ENCODE measurements at places on chromosomes 7 and 10.
A peak's percentile ranks its signal among the peaks of the same experiment; 100 is the strongest.

DNA sequence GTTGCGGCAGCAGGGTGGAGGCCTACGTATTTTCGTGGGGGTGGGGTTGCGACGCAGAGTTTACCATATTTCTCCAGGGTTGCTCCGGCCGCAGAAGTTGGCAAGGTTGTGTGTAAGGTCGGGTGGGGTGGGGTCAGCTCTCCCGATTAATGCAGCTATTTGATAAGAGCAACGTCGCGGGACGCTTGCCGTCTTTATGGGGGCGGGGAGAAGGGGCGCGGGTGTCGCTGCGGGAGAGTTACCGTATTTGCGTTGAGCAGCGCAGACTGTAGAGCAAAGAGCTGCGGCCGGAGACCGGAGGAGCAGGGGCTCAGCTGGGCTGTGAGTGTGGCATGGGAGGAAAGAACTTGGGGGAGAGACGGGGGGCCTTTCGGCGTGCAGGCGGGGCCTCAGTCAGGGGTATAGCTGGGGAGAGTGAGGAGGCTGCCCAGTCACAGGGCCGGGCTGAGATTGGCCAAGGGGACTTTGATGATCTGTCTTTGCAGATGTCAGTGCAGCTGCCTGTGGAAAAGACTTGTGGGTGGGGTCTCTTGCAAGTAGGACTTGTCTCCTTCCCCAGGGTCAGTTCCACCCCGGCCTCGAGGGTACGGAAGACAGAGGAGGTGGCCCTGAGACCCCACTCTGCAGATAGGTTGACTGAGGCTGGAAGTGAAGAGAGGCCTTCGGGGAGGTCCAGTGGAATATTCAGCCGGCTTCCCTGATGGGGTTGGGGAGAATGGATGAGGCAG, 26.6 kb downstream of the ZNF775 start:
- no peak for DNase-seq

DNA sequence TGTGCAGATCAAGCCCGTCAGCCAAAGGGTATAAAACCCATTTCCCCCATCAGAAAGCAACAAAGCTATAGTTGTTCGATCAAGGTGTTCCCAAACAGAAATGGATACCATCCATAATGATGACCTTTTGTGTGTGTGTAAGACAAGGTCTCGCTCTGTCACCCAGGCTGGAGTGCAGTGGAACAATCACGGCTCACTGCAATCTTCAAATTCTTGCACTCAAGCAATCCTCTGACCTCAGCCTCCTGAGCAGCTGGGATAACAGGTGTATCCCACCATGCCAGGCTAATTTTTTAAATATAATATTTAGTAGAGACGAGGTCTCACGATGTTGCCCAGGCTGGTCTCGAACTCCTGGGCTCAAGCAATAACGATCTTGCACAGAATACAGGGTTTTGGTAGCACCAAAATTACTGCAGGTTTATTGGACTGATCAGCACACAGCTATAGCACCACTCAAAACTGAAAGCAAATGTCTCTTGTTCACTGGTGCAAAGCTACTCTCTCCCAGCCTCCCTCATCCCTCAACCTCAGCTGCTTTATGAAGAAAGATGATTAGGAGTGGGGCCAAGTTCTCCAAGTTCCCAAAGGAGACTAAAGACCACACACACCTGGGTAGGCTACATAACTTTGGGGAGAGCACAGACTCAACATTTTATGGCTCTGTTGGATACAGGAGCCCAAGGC, 80.5 kb downstream of the ABI1 start:
- DNase-seq = no peak

GRCh38 chr10:21518149-21518640, 7.3 kb downstream of the SKIDA1 start:
- DNase-seq = no peak

- DNase-seq = no peak
Observed at GRCh38 chr7:91050677-91051076, 213.6 kb upstream of the FZD1 start.

DNA sequence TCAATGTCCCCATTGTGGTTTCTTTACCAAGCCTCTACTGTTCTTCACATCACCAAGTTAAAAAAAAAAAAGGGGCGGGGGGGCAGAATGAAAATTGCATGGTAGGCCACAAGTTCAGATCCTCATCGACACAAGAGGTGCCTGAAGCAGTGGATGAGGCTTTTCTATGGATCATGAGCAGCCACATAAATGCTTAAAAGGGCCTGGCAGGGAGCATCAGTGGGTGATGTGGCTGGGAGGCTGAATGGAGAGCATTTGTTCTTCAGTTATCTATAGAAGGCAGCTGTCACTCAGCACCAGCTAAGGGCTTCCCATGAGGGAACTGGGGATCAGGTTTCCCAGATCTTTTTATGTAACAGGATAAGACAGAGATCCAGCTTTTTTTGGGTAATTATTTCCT, 117.9 kb downstream of the CFTR start:
- peak; percentile 12 for DNase-seq

GRCh38 chr7:69859342-69859741, 261.1 kb downstream of the AUTS2 start:
- no peak for DNase-seq

DNA sequence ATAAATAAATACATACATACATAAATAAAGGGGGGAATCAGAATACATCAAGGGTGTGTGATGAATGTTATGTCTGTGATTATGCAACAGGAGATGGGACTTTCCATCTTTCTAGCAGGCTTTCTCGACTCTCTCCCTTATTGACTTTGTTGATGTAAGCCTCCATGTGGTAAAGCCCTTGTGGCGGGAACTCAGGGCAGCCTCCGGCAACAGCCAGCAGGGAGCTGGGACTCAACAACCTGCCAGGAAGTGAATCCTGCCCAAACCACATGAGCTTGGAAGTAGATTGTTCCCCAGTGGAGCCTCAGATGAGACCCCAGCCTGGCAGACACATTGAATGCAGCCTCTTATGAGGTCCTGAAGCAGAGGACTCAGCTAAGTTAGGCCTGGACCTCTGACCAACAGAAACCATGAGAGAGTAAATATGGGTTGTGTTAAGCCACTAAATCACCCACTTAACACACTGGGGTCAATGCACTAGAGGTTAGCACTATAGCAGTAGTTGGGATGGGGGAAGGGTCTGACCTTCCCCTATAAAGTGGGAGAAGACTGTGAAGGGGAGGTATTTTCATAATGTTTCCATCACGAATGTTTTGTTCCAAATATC, 104.0 kb downstream of the JCAD start:
- no peak for DNase-seq

- no peak for DNase-seq
Observed at GRCh38 chr10:50937230-50937907, 51.9 kb upstream of the A1CF start.

- DNase-seq = no peak
Observed at GRCh38 chr10:88288320-88289059, 294.6 kb downstream of the RNLS start.

Measured in NCI-H2171 (cell line).